Heart right ventricle (tissue), 16 donors: ENCODE measurements at places on chromosomes 2 and 18. TPM values are rescaled to one million over a fixed set of nuclear protein-coding genes. Genes with fewer than 3 reads are reported as not detected.
A peak's percentile ranks its signal among the peaks of the same experiment; 100 is the strongest.

ACADL gene
- 1.1 TPM for total RNA-seq

EFR3B gene
- total RNA-seq, result 2.6 TPM

CARF gene
- total RNA-seq, result 8.6 TPM

POTEE gene
- total RNA-seq, result not detected

FEV gene
- total RNA-seq, result not detected

CDK15 gene
- not detected for total RNA-seq

TLX2 gene
- not detected for total RNA-seq

GRCh38 chr2:27843992-27844391 is 46.2 kb downstream of the RBKS start:
- H3K27me3 ChIP-seq, result no peaks in the 10 kb centered on the region
- H3K4me3 ChIP-seq, result no peak overlapping the region
- no peak for DNase-seq
- H3K36me3 ChIP-seq, result no peaks in the 10 kb centered on the region
- H3K4me1 ChIP-seq, result no peaks in the 10 kb centered on the region

DNA sequence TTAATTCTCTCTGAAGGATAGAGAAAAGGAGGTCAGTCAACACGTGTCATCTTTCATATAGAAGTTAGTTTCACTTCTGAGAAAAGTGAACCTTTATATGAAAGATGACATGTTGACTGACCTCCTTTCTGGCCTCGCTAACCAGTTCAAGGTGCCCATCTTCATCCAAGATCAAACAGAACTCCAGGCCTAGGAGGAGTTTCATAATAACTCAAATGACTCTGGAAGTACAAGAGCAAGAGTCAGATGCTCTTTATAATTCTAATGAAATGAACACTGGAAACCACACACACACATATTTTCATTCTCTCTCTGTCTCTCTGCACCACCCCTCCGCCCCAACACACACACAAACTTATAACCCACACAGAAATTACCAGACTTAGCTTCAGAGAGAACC is 16.3 kb downstream of the ANKRD44 start:
- H3K36me3 ChIP-seq, result no peaks in the 10 kb centered on the region
- H3K4me1 ChIP-seq, result peaks cover 15% of the 10 kb centered on the region
- H3K27me3 ChIP-seq, result no peaks in the 10 kb centered on the region
- H3K4me3 ChIP-seq, result no peak overlapping the region
- H3K27ac ChIP-seq, result peak overlapping the region; percentile 34

DNA sequence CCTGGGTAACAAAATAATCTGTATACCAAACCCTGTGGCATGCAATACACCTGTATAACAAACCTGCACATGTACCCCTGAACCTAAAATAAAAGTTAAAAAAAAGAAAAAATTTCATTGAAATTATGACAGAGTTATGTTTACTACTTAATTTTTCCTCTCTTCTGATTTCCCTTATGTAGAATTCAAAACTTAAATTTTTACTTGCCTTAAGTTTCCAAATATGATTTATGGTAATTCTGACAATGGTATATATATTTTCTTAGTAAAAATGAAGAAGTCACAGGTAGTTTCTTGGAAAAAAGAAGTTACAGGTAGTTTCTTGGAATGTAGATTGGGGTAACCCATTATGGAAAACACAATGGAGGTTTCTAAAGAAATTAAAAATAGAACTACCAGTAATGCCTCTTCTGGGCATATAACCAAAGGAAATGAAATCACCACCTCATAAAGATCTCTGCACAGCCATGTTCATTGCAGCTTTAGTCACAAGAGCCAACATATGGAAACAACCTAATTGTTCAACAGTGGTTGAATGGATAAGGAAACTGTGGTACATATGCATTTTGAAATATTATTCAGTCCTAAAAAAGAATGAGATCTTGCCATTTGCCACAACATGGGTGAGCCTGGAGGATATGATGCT is 164.9 kb downstream of the BABAM2 start:
- H3K27ac ChIP-seq, result no peak overlapping the region
- DNase-seq, result no peak
- H3K27me3 ChIP-seq, result no peaks in the 10 kb centered on the region
- no peaks in the 10 kb centered on the region for H3K36me3 ChIP-seq

DNA sequence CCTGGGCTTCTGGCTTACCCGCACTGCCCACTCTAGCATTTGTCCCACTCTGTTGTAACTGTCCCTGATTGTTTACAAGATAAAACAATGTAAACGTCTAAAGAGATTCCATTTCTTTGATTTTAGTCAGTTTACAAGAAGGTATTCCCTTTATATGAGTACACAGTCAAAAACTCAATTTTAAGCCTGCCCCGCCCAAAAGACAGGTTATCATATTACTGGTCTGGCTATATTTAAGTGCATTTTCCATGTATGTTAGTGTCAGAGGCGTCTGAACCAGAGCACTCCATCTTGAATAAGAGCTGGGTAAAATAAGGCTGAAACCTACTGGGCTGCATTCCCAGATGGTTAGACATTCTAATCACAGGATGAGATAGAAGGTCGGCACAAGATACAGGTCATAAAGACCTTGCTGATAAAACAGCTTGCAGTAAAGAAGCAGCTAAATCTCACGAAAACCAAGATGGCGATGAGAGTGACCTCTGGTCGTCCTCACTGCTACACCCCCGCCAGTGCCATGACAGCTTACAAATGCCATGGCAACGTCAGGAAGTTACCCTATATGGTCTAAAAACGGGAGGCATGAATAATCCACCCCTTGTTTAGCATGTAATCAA is 15.0 kb downstream of the GPR45 start:
- no peak overlapping the region for H3K27ac ChIP-seq
- no peak for DNase-seq
- no peaks in the 10 kb centered on the region for H3K36me3 ChIP-seq
- no peaks in the 10 kb centered on the region for H3K4me1 ChIP-seq

GRCh38 chr18:65761636-65762295 is 11.0 kb downstream of the CDH7 start:
- no peak for DNase-seq
- H3K4me1 ChIP-seq, result no peaks in the 10 kb centered on the region
- no peaks in the 10 kb centered on the region for H3K36me3 ChIP-seq
- no peak overlapping the region for H3K4me3 ChIP-seq
- no peaks in the 10 kb centered on the region for H3K27me3 ChIP-seq

- no peak overlapping the region for H3K4me3 ChIP-seq
- H3K27me3 ChIP-seq, result no peaks in the 10 kb centered on the region
- H3K27ac ChIP-seq, result no peak overlapping the region
Observed at GRCh38 chr2:156903335-156903734, 354.2 kb upstream of the GALNT5 start.

- peaks cover 100% of the 10 kb centered on the region for H3K4me1 ChIP-seq
- no peak for DNase-seq
- H3K27ac ChIP-seq, result peak overlapping the region; percentile 68
- no peak overlapping the region for H3K4me3 ChIP-seq
Observed at GRCh38 chr18:7618891-7619442, 51.9 kb downstream of the PTPRM start.

GRCh38 chr2:173119069-173119807 is 43.6 kb downstream of the MAP3K20 start:
- H3K4me3 ChIP-seq, result no peak overlapping the region
- peaks cover 8% of the 10 kb centered on the region for H3K27me3 ChIP-seq
- peaks cover 57% of the 10 kb centered on the region for H3K4me1 ChIP-seq
- H3K36me3 ChIP-seq, result peaks cover 5% of the 10 kb centered on the region

GRCh38 chr2:43459446-43460173 is 136.2 kb downstream of the THADA start:
- H3K36me3 ChIP-seq, result no peaks in the 10 kb centered on the region
- no peaks in the 10 kb centered on the region for H3K27me3 ChIP-seq
- H3K4me3 ChIP-seq, result no peak overlapping the region
- H3K27ac ChIP-seq, result no peak overlapping the region
- no peak for DNase-seq

- no peak overlapping the region for H3K4me3 ChIP-seq
- no peaks in the 10 kb centered on the region for H3K36me3 ChIP-seq
- H3K4me1 ChIP-seq, result peaks cover 16% of the 10 kb centered on the region
- no peaks in the 10 kb centered on the region for H3K27me3 ChIP-seq
- H3K27ac ChIP-seq, result no peak overlapping the region
Observed at GRCh38 chr2:164899121-164899520, 56.2 kb downstream of the SLC38A11 start.

- peaks cover 3% of the 10 kb centered on the region for H3K27me3 ChIP-seq
- no peak overlapping the region for H3K4me3 ChIP-seq
- no peak for DNase-seq
- no peaks in the 10 kb centered on the region for H3K36me3 ChIP-seq
- no peaks in the 10 kb centered on the region for H3K4me1 ChIP-seq
Observed at GRCh38 chr2:224309176-224309575, 92.7 kb downstream of the FAM124B start.

DNA sequence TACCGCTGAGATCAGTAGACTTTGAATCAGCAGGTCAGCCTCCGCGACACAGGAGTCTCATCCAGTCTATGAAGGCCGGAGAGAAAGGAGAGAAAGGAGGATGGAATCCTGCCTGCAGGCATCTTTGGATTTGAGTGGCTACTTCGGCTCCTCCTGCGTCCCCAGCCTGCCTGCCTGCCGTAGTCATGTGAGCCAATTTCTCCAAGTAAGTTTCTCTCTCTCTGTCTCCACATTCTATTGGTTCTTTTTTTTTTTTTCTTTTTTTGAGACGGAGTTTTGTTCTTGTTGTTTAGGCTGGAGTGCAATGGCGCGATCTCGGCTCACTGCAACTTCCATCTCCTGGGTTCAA is 16.7 kb downstream of the PDCD1 start:
- H3K27ac ChIP-seq, result peak overlapping the region; percentile 3
- no peaks in the 10 kb centered on the region for H3K36me3 ChIP-seq
- H3K27me3 ChIP-seq, result no peaks in the 10 kb centered on the region
- H3K4me3 ChIP-seq, result no peak overlapping the region
- H3K4me1 ChIP-seq, result peaks cover 34% of the 10 kb centered on the region

- peaks cover 4% of the 10 kb centered on the region for H3K4me1 ChIP-seq
- DNase-seq, result peak; percentile 48
- no peak overlapping the region for H3K4me3 ChIP-seq
- H3K36me3 ChIP-seq, result no peaks in the 10 kb centered on the region
- H3K27me3 ChIP-seq, result no peaks in the 10 kb centered on the region
- no peak overlapping the region for H3K27ac ChIP-seq
Observed at GRCh38 chr2:42086500-42086953, 38.7 kb downstream of the PKDCC start.

DNA sequence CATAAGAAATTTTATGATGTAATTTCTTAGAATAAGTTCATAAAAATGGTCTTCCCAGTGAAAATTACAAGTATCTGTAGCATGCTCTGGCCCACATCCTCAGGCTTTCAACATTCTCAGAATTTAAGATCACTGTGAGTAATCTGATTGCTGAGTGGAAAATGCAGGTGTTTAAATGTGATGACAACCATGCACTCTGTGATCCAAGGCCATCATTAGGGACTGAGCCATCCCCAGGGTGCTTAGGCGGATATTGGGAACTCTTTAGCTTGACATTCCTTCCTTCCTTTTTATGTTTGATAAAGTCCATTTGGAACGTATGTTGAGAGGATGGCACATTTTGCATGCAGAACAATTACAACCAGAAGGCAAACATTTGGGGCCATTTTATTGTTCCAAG is 95.5 kb downstream of the ARL4C start:
- peaks cover 4% of the 10 kb centered on the region for H3K4me1 ChIP-seq
- no peak overlapping the region for H3K4me3 ChIP-seq
- no peak overlapping the region for H3K27ac ChIP-seq
- H3K36me3 ChIP-seq, result no peaks in the 10 kb centered on the region
- H3K27me3 ChIP-seq, result no peaks in the 10 kb centered on the region

GRCh38 chr2:54620948-54621347 is 102.5 kb upstream of the EML6 start:
- H3K4me1 ChIP-seq, result peaks cover 65% of the 10 kb centered on the region
- no peak overlapping the region for H3K4me3 ChIP-seq
- peak overlapping the region; percentile 89 for H3K27ac ChIP-seq
- no peak for DNase-seq
- peaks cover 96% of the 10 kb centered on the region for H3K36me3 ChIP-seq
- H3K27me3 ChIP-seq, result no peaks in the 10 kb centered on the region

- DNase-seq, result no peak
- H3K4me1 ChIP-seq, result peaks cover 2% of the 10 kb centered on the region
- no peak overlapping the region for H3K27ac ChIP-seq
- H3K4me3 ChIP-seq, result no peak overlapping the region
- no peaks in the 10 kb centered on the region for H3K36me3 ChIP-seq
- no peaks in the 10 kb centered on the region for H3K27me3 ChIP-seq
Observed at GRCh38 chr18:66560094-66560493, 43.8 kb downstream of the CDH19 start.

DNA sequence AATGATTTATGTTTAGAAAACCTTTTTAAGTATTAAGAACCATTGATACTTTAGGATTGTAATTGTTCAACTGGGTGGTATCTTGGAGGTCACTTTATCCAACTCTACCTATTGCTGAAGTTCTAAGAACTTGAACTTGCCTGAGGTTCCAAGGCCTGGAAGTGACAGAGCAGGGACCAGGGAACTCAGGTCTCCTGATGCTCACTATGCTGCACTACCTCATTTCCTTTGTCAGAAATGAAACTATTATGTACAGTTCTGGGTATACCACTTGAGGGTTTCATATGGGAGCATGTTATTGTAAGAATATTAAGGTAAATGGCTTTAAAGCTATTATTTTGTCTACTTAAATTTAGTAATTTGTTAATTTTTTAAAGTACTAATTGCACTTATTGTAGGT is 3.0 kb downstream of the MBD5 start:
- no peak overlapping the region for H3K4me3 ChIP-seq
- H3K36me3 ChIP-seq, result no peaks in the 10 kb centered on the region
- H3K27ac ChIP-seq, result no peak overlapping the region
- no peaks in the 10 kb centered on the region for H3K27me3 ChIP-seq
- peaks cover 53% of the 10 kb centered on the region for H3K4me1 ChIP-seq

DNA sequence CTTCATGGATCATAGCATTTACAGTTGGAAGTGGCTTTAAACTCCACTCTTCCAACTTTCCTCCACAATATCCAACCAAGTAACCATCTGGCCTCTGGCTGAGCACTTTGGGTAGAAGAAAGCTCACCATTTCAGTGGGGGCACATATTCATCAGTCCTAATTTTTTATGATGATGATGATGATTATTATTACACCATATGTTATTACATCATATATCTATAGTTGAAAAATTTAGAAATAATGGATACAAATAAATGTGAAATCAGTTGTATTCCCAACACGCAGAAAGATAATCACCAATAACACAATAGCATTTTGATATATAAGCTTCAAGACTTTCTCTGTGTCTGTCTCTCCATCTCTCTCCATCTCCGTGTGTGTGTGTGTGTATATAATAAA is 26.6 kb upstream of the ZCCHC2 start:
- no peak for DNase-seq
- no peaks in the 10 kb centered on the region for H3K27me3 ChIP-seq
- no peak overlapping the region for H3K27ac ChIP-seq
- H3K4me1 ChIP-seq, result no peaks in the 10 kb centered on the region
- no peak overlapping the region for H3K4me3 ChIP-seq
